ENCODE measurements at places on chromosomes 2 and 18.
A peak's percentile ranks its signal among the peaks of the same experiment; 100 is the strongest.

DNA sequence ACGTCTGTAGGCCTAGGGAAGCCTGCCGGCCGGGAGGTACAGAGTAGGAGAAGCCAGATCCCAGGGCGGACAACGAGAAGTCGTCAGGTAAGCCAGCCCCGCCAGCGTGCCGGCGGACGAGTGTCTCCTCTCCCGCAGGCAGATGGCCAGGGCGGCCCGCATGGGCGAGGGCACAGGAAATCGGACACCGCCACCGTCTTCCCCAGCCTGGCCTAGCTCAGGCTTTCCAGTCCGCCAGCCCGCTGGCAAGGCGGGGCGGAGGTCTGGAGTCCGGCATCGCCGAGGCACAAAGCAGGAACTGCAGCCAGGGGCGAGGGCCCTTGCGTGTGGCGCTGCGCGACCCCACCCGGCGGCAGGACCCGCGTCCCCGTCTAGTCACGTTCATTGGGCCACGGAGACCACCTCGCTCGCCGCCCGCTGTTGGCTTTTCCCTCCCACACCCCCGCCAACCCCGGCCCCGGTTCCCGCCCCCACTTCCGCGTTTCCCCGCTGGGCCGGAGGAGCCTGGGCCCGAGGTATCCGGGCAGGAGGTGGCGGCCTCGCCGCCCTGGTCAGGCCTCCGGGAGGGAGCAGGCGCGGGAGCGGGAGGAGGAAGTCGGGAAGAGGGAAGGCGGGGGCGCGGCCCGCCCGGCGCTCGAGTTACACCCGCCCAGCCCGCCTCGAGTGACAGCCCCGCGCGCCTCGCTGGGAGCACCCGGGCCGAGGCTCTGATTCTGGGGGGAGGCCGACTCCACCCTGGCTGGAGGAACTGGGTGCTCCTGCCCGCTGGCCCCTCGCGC, at the start of gene GPD2:
GPD2 (plus strand) TSS at position 662 of the 779 bp plus-strand sequence. CDS start 39,727 bp downstream, outside the sequence.
- peak; percentile 60 for DNase-seq

DNA sequence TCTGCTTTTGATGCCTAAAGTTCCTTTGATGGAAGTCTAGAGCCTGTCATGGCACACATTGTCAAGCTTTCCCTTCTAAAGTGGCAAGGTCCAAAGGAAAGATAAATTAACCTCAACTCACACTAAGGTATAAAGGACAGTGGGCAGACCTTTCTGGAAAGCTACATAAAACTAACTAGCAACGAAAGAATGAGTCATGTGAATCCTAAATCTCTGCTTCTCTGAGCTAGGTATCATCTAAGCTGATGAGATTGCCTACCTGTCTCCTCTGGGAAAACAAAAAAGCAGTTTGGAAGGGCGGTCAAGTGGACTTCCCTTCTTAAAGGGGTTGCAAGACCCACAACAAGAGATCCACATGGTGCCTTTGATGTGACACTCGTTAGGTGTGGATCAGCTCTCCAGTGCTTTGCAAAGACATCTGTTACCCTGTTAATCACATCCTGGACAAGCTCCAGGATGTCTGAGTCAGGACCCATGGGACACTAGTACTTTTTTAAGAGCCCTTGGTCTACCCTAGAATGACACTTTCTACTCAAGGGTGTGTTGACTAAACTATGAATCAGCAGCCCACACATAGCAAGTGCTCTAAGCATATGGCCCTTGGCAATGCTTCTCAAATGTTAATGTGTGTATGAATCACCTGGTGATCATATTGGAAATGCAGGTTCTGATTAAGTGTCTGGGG, 173.5 kb downstream of the ALK start:
- DNase-seq = no peak

DNA sequence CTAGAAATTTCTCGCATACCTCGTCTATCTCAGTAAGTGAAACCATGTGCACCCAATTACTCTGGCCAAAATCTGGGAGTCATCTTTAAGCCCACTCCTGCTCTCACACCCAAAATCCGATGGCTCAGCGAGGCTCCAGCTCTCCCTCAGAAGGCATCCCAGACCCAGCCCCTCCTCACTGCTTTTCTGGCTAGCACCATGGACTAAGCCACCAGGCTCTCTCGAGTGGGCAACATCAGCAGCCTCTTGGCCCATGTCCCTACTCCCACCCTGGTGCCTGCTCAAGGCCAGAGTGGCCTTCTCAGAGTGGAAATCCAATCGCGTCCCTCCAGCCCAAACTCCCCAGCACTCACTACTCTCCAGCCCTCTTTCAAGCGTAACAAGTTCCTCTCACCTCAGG, 27.2 kb downstream of the TNS1 start:
- no peak for DNase-seq

DNA sequence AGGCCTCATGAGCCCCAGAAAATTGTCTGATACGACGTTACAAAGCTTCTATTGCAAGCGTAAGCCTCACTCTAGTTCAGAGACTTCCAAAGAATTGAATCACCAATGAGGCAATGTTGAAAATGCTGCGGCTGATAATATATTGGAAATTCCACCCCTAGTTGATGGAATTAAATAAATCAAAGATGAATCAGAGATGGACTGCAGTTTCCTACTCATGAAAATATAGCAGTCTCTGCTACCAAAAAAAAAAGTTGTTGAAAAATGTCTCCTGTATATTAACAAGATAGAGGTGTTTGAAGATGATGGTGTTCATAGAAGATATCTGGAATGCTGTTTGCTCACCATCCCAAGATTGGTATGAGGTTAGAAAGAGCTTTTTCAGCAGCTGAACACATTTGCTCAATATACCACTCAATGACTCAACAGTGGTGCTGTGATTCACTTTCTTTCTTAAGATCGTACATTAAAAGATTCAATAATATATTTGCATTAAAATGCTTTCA, 99.8 kb upstream of the ARHGAP28 start:
- DNase-seq = no peak

GRCh38 chr2:121272596-121272995, 12.4 kb downstream of the TFCP2L1 start:
- DNase-seq = no peak

GRCh38 chr18:33556846-33557245, 21.2 kb upstream of the ASXL3 start:
- DNase-seq = no peak

DNA sequence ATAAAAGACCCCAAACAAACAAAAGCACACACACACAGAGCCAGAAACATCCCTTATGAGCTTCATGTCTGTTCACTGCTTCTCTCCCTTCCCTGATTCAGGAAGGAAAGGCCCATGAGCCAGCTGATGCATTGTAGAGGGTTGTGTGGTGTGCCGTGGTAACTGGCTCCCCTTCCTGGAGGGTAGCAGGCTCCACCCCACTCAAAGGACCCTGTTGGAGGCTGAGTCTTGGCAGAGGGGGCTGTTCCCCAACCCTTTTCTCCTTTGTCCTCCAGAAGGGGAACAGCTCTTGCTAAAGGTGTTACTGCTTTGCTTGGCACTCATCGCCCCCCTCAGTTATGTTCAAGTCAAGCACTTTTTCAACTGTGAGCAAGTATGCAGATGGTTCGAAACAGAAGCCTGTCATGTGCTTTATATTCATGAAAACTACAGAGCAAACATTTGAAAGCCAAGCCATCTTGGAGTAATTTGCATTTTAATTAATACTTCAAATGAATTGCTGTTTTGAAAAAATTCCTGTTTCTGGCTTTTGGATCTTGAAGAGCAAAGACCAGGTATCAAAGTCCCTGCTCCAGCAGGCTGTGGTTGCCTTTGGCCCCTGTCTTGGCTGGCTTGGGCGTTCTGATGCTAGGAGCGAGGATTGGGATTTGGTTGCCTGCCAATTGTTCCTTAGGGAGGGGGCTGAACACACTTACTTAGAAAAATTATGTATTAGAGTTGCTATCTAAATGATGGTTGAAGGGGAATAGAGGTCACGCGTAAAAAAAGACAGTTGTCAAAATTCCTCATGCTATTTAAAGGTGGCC, 267.8 kb downstream of the TSN start:
- DNase-seq = no peak

DNA sequence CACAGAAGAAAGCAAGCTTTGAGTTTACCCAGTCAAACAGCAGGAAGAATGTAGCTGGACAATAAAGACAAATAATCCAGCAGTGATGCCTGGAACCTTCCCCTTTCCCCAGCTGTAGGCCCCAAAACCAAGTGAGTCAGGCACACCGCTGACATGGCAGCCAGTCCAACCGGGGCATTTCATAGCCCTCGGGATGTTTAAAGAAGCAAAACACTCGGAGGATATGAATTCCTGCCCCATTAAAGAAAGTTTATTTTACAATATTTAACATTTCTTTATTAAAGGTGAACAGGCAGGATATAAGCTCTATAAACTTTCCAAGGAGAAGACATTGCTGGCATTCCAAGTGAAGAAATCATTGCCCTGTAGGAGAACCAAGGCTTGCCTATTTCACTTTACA, 507.6 kb upstream of the TNP1 start:
- no peak for DNase-seq

- no peak for DNase-seq
Measured at GRCh38 chr2:188770296-188770695, 203.9 kb upstream of the COL3A1 start.

GRCh38 chr2:176072951-176073904, 10.5 kb downstream of the EVX2 start:
- DNase-seq = no peak

DNA sequence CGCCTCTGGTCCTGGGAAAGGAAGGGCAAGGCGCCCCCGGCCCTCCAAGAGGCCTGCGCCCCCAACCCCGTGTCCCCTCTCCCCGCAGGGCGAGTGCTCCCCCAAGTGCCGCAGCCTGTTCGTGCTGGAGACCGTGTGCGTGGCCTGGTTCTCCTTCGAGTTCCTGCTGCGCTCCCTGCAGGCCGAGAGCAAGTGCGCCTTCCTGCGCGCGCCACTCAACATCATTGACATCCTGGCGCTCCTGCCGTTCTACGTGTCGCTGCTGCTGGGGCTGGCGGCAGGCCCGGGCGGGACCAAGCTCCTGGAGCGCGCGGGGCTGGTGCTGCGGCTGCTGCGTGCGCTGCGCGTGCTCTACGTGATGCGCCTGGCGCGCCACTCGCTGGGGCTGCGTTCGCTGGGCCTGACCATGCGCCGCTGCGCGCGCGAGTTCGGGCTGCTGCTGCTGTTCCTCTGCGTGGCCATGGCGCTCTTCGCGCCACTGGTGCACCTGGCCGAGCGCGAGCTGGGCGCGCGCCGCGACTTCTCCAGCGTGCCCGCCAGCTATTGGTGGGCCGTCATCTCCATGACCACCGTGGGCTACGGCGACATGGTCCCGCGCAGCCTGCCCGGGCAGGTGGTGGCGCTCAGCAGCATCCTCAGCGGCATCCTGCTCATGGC, 52.4 kb downstream of the SLC66A2 start:
- no peak for DNase-seq

DNA sequence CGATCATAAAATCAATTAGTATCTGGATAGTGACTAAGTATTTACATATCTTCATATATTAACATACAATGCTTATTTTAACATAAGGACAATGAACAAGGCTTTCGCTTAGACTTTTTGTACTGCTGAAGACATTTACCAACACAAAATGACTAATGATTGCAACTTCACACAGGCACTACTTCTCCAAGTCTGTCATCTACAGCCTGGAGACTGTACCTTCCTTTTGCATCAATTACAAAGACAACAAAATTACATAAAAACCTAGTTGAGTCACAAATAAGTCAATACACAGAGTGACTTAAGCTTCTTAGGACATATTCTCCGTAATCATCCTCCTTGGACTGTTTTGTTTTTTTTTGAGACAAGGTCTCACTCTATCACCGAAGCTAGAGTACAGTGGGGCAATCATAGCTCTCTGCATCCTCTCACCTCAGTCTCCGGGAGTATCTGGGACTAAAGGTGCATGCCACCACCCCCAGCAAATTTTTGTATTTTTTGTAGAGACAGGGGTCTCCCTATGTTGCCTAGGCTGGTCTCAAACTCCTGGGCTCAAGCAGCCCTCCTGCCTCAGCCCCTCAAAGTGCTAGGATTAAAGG, 15.9 kb downstream of the PUM2 start:
- DNase-seq = no peak

- no peak for DNase-seq
Measured at GRCh38 chr2:64482243-64482642, 28.3 kb downstream of the LGALSL start.

DNA sequence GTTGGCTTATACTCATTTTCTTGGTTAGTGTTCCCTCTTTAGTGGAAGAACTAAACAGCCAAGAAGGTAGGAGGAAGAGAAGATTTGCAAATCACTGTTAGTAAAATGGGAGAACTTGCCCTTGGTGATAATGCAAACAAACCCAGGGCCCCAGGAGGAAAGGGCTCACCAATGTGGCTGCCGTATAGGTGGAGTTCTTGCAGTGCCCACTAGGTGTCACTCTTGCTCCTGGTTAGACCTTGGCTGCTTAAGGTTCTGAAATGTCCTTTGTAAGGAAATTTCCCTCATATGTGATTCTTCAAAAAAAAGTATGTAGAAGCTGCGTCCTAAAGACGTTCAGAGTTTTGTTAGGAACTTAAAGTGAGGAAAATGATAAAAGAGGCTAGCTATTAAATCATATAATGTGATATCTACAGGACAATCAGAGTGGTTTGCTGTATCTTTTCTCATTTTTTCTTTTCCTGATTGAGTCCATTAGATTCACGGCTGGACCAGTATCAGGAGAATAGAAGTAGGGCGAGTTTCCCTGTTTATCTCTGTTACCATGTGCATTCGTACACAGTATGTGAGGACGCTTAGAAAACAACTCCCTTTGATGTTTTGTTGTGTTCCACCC, 48.6 kb downstream of the RPIA start:
- DNase-seq = peak; percentile 40

GRCh38 chr18:58337686-58338085, 291.2 kb downstream of the ALPK2 start:
- no peak for DNase-seq

- no peak for DNase-seq
Measured at GRCh38 chr2:42125841-42126594, 43.1 kb upstream of the EML4 start.

DNA sequence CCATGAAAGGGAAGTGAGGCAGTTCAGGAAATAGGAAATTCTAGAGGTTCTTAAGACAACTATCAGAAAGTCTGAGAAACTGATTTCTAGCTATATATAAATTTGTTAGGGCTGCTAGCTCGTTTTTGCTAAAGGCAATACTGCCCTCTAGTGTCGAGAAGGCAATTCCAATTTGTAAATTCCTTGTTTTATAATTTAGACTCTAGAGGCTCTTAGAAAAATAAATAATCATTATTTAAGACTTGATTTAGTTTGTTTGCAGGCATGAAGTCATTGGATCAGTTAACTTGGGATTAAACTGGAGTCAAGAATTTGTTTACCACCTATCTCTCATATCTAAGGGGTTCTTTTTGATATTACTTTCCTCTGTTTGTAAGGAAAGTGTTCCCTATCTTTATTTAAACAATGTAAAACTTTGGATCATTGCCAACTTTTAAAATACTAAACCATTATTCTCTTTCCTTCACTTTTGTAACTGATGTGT, 66.2 kb downstream of the ACVR2A start:
- peak; percentile 55 for DNase-seq

DNA sequence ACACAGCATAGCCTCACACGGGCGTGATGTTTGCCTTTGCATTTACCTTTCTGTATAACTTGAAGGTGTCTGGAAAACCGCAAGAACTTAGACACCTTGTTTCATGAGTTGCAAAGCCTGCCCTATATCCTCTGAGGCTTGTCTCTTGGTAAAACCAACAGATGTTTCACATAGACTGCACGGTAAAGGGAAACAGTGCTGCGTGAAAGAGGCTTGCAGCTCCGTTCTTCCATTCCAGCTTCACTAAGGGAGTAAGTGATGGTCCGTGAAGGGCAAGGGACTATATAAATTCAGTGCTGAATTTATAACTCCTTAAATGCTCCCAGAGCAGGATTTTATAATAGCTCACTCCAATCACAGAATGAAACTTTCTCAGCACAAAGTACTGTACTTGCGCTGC, 360.5 kb downstream of the SOX11 start:
- no peak for DNase-seq
